ENCODE measurements at places on chromosomes 7 and 10. TPM values are rescaled to one million over a fixed set of nuclear protein-coding genes. Genes with fewer than 3 reads are reported as not detected.

MTG1 gene
- total RNA-seq: 21.7 TPM

THSD7A gene
- not detected for total RNA-seq

GIMAP8 gene
- total RNA-seq: 3.6 TPM

SPDYE1 gene
- total RNA-seq: under 0.01 TPM

CYP3A5 gene
- not detected for total RNA-seq

CRHR2 gene
- total RNA-seq: not detected

RASA4B gene
- 0.75 TPM for total RNA-seq

UPK3BL2 gene
- total RNA-seq: 18.8 TPM

GRM3 gene
- not detected for total RNA-seq

INHBA gene
- 71.5 TPM for total RNA-seq

SFTPD gene
- 0.33 TPM for total RNA-seq

TAS2R5 gene
- 2.7 TPM for total RNA-seq

ZNF365 gene
- total RNA-seq: 5.9 TPM

PLEKHS1 gene
- total RNA-seq: 0.17 TPM

CALHM3 gene
- total RNA-seq: not detected

OR6V1 gene
- total RNA-seq: not detected
